ENCODE measurements at places on chromosomes 13 and 19.

- no peak for ATAC-seq
Measured at GRCh38 chr19:7778081-7778480, 15.0 kb downstream of the CLEC4M start.

- ATAC-seq = no peak
Measured at GRCh38 chr19:47376589-47377144, 27.6 kb downstream of the DHX34 start.

DNA sequence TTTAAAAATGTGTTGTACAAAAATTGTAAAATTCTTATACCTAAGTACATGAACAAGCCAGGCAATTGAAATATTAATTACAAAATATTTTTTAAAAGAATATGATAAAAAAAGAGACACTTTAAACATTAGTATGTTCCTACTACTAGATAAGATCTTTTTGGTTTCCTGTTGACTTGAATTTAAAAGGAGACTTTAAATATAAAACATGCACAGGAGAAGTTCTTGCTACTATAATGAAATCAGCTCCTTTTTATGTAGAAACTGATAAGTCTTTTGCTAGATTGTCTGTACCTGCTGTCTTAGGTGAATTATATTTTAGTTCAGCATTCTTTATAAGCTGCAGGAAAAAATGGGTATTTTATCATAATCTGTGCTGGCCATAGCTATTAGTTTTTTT lies 140.2 kb downstream of the TNFSF13B start:
- ATAC-seq = no peak

DNA sequence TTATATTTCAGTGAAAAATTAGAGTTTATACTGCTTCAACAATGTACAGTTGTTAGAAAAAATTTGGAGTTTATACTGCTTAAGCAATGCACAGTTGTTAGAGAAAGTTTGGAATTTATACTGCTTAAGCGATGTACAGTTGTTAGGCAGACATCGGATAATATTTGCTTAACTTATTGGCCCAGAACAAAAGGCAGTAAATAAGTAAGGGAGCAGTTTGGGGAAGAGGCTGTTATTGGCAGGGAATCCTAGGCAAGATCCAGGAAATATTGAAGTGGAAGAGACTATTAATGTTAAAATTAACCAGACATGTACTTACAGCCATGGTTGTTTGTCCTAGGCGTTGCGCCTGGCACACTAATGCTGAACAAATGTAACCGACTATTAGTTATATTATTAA lies 166.9 kb downstream of the GPC5 start:
- no peak for ATAC-seq

DNA sequence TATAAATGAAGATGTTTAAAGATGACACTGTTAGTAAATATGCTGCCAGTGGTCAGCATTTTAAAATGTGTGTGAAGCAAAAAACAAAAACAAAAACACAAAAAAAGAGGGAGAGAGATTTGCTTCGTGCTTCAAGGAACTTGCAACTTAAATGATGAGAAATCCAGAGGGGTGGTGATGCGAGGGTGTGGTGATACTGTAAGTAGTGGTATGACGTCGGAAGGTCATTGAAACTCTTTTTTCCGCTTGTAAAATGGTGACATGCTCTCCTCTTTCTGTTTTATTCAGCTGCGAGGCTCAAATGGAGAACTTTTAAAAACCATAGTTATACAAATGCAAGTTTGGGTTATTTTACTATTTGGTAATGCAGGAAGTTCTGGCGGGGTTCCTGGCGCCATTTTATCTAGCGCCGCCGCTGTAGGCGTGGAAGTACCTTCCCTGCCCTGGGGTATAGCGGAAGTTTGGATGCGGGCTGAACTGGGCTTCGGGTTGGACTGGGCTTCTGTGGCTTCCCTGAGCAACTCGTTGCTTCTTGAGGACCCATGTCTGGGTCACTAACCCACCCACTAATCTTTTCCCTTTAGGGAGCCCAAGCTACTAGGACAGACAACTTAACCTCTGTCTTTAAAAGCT lies 34.8 kb downstream of the DGKH start:
- no peak for ATAC-seq

DNA sequence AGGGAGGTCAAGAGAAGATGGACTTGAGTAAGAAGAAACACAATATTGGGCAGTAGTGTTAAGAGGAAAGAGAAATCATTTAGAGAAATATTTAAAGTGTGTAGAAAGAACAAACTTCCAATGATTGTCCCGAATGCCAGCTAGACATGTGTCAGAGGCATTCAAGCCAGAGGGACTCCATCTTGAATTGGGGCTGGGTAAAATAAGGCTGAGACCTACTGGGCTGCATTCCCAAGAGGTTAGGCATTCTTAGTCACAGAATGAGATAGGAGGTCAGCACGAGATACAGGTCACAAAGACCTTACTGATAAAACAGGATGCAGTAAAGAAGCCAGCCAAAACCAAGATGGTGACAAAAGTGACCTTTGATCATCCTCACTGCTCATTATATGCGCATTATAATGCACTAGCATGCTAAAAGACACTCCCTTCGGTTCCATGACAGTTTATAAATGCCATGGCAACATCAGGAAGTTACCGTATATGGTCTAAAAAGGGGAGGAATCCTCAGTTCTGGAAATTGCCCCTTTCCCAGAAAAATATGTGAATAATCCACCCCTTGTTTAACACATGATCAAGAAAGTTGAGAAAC lies 127.0 kb upstream of the IPO5 start:
- ATAC-seq = no peak

DNA sequence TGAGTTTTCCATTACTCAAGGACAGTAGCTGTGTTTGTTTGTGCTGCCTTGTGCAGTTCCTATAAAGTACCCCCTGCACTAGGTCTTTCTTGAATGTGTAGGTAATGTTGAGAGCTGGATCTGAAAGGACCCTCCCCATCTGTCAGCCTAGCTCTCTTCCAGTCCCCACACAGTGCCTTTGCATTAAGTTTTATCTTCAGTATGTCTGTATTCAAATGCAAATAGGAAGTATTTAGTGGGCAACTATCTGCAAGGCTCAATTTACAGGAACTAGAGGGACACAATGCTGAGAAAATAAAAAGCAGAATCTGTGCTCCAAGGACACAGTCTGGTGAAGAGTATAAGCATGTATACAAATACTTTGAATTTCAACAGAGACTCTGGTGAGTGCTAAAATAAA lies 558.5 kb downstream of the RFC3 start:
- no peak for ATAC-seq

GRCh38 chr13:49933511-49933910 lies 2.6 kb downstream of the SPRYD7 start:
- no peak for ATAC-seq

- no peak for ATAC-seq
Measured at GRCh38 chr13:60931858-60932546, 483.6 kb downstream of the PCDH20 start.

DNA sequence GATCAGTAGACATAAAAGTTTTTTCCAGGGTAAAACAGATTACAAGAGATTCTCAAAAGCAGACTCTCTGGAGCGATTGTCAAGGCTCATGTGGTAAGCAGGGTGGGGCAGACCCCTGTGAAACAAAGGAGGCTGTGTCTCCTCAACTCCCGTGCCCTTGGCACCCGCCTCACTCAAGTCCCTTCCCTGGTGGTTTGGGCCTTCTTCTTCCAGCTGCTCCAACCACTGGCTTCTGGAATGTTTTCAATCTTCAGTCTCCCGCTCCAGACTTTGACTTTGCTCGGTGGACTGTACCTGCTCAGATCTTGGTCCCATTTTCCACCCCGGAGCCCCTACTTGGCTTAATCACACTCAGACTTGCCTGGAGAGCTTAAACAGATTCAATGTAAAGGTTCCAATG lies 74.8 kb upstream of the STK24 start:
- ATAC-seq = no peak

GRCh38 chr19:14142262-14143190 lies 6.1 kb upstream of the ASF1B start:
- ATAC-seq = no peak

DNA sequence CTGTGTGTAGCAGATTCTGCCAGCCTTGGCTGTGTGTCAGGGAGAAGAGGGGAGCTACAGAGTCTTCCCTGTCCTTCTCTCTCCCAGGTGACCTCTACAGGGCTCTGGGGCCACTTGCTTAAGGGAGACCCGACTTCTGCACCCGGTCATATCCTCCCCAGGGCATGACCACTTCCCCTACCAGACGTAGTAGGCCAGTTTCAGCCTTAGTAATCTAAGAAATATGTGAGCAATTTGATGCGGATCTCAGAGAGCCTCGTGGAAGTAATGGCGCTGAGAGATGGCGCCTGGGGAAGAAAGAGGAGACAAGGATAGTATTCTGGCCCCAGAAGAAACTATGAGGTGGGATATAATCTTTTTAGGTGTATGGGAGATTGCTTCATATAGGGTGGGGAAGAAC lies 41.9 kb downstream of the NFIX start:
- peak; percentile 55 for ATAC-seq

GRCh38 chr19:13920940-13921747 lies 15.1 kb downstream of the CC2D1A start:
- peak; percentile 37 for ATAC-seq

DNA sequence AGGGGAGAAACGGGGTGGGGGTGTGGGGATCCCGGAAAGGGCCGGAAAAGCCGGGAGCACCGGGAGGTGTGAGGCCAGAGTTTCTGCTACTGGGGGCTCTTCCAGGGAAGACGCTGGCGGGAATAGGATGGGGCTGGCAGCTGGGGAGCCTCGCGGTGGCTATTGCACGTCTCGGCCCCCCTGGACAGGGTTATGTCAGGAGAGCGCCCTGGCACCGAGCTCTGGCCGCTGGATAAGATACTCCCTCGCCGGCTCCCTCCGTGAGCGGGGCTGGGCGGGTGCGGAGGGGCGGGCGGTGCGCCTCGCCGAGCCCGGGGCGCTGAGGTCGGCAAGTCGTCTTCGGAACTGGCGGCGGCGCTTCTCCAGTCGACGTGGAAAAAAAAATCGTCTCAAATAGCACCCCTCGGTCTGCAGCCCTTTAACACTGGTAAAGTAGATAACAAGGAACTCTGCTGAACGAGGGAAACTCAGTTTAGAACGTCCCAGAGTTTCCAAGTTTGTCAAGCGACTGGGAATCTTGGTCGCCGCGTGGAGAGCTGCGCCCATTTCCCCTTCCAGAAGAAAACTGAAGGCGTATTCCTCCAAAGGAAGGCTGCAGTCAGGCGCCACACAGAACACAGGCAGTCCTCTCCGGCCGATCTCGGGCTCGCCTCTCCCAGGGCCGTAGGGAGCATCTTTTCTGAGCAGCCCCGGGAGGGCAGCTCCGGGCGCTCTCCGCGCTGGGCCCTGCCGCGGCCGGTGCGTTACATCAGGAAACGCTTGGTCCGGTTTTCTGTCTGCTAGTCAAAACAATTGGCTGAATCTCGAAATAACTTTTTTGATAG lies 115.1 kb downstream of the KCNRG start:
- peak; percentile 31 for ATAC-seq

DNA sequence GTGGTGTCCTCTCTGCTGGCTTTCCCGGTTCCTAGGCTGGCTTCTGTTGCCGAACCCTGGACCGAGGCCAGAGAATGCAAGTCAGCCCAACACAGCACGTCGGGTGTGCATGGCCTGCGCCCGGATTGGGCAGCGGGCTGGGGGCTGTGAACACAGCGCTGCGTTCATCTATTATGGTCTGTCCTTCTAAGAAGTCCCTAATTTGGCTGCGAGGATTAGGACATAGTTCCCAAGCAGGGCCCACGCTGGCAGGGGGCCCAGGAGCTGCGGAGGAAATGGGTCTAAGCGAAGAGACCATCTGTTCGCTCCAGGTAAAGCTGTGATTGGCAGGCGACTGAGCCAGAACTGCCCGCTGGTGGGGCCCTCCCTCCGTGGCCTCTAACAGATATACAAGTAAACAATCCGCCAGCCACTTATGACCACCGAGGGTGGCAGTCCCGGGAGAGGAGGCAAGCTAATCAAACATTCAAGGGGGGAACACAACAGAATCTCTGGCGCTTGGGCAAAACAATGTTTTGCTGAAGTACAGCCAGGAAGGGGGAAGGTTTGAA lies 6.0 kb downstream of the SYCE2 start:
- ATAC-seq = peak; percentile 98

DNA sequence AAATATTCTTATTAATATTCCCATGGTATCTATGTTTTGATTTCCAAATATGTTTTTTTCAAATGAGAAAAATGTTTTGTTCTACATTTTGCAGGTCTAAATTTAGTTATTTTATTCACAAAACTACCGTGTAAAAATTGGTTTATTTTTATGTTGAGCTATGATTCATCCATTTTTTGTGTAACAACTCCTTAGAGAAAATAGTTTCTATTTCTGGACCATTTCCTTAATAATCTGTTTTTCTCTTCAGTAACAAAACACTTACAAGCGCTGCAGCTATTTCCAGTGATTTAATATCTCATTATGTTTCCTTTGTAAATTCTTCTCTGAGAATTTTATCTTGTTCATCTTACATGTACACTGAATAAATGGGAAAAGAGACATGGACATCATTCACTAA lies 550.7 kb upstream of the SLITRK5 start:
- no peak for ATAC-seq

GRCh38 chr19:44820648-44821609 lies 12.0 kb downstream of the BCAM start:
- peak; percentile 82 for ATAC-seq

GRCh38 chr13:50884265-50884664 lies 25.3 kb upstream of the RNASEH2B start:
- ATAC-seq = no peak

DNA sequence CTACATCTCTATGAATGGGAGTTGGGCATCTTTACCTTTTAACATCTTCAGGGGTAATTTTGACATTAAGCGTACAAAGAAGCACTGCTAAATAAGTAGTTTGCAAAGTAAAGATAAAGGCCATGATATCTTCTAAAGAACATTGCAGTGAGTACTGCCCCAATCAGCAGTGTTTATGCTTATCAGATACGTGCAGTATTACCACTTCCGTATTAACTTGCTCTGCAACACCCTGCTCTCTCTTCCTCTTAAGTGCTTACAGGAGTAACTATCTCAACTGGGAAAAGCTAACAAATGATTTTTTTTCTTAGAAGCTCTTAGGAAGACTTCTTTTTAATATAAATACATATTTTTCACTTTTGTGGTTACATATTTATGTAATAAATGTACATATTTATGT lies 793.7 kb upstream of the SLC10A2 start:
- ATAC-seq = no peak

DNA sequence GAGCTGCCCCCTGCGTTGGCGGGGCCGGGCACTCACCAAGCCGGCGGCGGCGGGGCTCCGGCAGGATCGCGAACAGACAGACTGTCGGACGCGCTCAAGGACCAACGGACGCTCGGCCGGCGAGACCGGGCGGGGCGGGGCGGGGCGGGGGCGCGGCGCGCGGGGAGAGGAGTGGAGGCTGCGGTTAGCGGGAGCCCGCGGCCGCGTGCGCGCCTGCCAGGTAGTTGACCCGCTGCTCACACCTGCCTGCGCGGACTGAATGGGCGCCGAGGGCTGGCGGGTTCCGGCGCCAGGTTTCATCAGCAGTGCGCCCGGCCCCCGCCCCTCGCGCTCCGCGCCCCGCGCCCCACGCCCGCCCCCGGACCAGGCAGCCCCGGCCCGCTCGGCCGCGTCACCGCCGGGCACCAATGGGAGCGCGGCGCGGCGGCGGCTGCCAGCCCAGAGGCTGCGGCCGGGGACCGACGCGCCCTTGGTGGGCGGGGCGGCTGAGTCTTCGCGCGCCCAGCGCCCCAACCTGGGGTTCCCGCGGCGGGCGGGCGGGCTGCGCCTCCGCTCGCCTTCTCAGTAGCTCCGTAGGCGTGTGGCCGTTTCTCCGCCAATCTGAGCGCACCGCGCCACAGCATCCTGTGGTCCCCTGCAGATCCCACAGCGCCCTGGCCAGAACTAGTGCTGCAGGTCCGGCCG lies at the start of gene SLC7A1:
SLC7A1 (minus strand) TSS at position 309 of the 684 bp plus-strand sequence. CDS start 59,500 bp downstream, outside the sequence.
- peak; percentile 94 for ATAC-seq
